HAP-1 (cell line): ENCODE measurements at places on chromosomes 12 and 14.

GRCh38 chr14:104844306-104845032, 20.6 kb upstream of the CEP170B start:
- DNase-seq = no peak

- no peak for DNase-seq
These were observed at the start of gene ACRBP for GRCh38 chr12:6647083-6647604. TSS of gene ACRBP (minus strand) at chr12:6647432. CDS start at chr12:6647366, 66 bp downstream.

DNA sequence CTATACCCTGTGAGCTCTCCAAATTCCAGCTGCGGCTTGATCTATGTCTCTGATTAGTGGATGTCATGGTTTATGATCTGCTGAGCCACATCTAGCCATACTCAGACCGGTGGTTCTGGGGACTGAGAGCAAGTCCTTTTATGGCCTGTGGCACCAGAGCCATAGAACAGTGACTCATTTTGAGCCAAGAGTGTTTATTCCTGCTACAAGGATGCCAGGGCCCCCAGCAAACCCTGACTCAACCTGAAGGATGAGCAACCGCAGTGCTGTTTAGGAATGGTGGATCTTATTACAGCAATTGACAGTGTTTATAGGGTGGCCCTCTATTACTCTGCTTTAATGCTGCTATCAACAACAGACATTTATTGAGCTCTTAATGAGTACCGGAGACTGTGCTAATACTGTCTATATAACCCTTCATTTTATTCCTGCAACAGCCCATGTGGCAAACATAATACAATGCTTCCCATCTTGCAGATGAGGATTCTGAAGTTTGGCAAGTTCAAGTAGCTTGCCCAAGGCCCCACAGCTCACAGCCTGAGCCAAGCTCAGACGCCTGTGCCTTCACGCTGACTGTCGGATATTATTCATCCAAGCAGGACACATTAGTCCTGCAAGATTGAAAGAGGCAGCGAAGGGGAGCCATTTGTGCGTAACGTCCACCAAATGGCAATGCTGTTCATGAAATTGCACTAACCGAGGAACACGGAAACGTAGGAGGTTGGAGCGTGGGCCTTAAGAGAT, 273.6 kb upstream of the PWP1 start:
- no peak for DNase-seq

DNA sequence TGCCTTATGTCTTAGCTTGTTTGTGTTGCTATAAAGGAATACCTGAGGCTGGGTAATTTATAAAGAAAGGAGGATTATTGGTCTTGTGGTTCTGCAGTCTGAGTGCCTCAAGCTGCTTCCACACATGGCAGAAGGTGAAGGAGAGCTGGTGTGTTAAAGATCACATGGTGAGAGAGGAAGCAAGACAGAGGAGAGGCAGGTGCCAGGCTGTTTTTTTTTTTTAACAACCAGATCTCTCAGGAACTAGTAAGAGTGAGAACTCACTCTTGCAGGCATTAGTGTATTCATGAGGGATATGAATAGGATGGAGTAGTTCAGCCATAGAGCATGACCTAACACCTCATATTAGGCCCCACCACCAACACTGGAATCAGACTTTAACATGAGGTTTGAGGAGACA, 123.4 kb downstream of the CMAS start:
- DNase-seq = no peak

GRCh38 chr12:128387811-128388422, 120.9 kb downstream of the TMEM132C start:
- no peak for DNase-seq

DNA sequence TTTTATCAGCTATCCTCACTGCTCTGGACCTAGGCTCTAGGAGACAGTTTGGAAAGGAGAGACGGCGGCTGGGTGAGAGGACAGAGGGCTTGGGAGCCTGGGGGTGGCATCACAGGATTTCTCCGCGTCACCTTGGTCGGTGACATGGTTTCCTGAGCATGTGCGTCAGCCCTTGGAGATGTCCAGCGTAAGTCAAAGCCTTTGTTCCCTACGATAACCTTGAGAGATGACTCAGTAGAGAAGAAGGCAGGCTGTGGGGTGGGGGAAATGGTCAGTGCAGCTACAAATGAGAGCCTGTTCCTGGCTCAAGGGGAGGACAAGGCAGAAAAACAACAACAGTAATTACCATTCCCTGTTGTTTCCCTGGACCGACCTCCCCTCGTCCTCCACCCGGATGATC, 90.2 kb upstream of the TBX3 start:
- no peak for DNase-seq

- no peak for DNase-seq
These were observed 22.2 kb downstream of the CCDC63 start for GRCh38 chr12:110869026-110869425.

GRCh38 chr12:3216097-3216496, 138.9 kb downstream of the TSPAN9 start:
- no peak for DNase-seq

- DNase-seq = no peak
These were observed 228.5 kb upstream of the KRR1 start for GRCh38 chr12:75739912-75740311.

GRCh38 chr12:86662464-86662863, 406.3 kb upstream of the MGAT4C start:
- DNase-seq = no peak

DNA sequence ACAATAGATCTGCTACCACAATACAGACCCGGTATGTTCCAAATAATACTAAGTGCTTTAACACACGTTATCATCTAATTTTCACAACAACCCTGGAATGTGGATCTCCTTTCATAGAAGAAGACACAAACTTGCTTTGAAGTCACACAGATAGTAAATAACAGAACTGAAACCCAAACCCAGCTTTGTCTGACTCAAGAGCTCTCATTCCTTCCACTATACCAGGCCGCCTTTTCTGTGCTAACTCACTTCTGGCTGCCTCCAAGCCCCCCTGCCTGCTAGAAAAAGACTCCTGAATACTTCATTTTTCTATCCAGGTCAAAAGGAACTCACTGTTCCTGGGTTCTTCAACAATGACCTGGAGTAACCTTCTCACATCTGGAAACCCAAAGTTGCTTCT, 37.8 kb downstream of the PRPF40B start:
- no peak for DNase-seq

- DNase-seq = peak; percentile 89
These were observed at the start of gene CRACR2A for GRCh38 chr12:3752741-3753486. TSS of gene CRACR2A (minus strand) at chr12:3753109. CDS start at chr12:3696999, 56,110 bp downstream.

DNA sequence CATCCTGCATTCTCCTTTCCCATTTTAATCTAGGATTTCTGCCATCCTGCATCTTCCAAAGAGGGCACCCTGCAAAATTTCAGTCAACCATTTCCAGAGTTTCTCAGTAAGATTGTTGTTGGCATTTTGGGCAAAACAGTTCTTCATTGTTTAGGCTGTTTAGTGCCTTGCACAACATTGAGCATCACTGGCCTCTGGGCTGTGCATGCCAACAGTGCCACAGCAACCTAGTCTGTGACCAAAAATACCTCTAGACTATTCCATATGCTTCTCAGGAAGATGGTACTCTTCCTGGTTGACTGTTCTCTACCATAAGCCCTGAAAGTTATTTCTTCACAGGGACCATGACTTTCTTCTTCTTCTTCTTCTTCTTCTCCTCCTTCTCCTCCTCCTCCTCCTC, 32.5 kb upstream of the ISM2 start:
- no peak for DNase-seq

- DNase-seq = no peak
These were observed 421 bp downstream of the GLT1D1 start for GRCh38 chr12:128853600-128854197.

- DNase-seq = peak; percentile 14
These were observed 918.0 kb downstream of the AACS start for GRCh38 chr12:125983094-125983783.

DNA sequence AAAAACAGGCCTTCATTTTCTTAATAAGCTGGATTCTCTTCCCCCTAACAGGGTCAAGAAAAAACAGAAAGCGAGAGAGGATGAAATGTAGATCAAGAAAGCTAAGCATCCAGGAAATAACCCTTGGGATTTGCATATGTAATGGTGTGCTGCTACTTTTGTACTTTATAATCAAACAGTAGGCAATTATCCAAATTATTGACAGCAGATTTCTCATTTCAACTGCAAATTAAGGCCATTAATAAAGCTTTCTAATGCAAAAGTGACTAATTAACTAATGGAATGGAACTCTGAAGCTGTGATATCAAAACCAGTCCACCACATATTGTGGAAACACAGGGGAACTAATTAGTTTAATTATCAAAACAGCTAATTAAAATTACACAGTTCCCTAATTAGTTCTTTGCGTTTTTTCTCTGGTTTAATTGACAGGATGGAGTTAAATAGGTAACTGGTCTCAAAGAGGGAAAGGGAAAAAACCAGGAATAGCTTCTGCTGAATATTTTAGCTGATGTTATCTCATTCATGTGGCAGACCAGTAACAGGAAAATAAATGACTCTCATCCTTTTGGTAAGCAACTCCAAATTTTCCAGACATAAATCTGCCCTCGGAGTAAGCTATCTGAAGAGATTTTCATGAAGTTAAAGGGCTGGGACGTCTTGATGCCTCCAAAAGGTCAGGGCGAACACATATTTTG, 182.7 kb upstream of the LMO3 start:
- no peak for DNase-seq

GRCh38 chr14:58439476-58439875, 12.0 kb downstream of the KIAA0586 start:
- DNase-seq = no peak

GRCh38 chr12:108519558-108519957, 4.5 kb downstream of the FICD start:
- DNase-seq = peak; percentile 19

DNA sequence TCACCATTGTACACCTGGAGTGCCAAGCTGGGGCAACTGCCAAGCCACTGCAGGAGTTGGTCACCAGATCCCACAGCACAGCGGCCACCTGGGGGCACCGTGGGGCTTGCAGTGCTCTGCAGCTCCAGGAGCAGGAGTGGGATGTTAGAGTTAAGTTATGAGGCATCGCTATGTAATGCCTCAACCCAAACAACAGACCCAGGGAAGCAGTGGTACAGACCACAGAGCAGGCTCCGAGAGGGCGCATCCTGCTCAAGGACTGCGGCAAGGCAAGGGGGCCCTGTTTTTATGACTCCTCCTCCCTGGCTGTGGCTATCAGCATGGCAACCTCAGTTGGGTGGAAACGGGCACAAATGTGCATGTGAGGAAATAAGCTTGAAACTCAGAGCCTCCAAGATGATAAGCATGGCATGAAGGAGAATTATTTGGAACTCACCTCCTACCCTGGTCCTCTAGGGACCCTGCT, 63.1 kb downstream of the ARL6IP4 start:
- peak; percentile 66 for DNase-seq

DNA sequence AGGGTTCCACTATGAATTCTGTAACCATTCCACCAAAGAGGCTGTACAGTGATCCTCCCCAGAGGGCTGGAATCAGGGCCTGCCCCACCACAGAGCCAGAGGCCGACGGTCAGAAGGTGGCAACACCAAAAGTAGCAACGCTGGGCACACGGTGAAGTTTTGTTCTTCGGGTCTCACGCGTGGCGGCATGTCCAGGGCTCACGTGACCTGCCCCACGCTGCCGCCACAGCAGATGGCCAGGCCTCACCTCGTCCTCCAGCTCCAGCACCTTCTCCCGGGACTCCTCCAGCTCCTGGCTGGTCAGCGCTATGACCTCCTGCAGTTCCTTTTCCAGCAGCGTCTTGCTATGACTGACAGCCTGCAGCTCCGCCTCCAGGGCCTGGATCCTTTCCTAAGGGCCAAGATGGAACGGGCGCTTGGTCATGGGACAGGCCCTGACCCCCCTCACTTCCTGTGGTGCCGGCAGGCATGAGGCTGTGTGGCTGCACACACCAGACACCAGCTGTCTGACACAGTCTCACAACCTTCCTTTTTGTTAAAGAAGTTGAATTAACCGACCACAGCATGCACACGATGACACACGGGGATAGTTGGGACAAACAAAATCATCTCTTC, 22.4 kb upstream of the ANKLE2 start:
- DNase-seq = no peak

DNA sequence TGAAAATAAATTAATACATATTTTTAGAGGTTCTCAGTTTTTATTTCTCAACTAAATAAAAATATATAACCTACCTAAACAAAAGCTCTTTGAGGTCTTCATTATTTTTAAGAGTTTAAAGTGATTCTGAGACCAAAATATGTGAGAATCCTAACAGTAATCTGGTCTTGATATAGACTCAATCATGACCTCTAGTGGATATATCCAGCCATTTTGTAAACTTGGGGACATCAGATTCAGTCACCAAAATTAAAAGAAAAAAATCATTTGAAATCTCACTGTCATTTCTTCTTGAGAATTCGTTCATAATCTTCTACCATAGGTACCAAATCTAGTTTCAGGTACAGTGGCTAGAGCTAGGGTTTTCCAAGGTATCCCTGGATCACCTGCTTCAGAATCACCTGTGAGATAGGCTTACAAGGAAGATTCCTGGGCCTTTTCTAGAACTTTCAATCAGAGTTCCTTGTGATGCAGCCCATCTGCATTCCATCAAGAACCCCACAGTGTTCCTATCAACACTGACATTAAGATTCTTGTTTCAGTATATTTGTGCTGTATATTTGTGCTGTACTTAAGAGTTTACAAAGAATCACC, 214.9 kb downstream of the ADAMTS20 start:
- DNase-seq = no peak

- DNase-seq = no peak
These were observed 306.2 kb downstream of the GALC start for GRCh38 chr14:87686746-87687145.

DNA sequence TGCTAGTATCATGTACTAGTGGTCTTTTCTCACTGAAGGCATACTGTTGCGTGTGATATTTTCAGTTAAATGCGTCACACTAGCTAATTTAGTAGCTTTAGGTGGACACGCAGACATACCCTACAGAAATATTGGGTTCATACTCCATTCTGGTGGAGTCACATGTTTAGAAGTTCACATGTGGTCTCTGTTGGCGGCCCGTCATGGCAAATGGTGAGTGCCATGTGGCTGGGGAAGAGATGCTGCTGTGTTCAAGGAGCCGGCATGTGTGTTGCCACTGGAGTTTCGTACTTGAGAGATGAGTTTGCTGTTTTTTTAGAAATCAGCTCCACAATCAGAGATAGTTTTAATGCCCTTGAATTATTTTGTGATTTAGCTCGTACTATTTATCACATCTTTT, 454.6 kb downstream of the PCNX1 start:
- no peak for DNase-seq

- DNase-seq = no peak
These were observed 63.4 kb downstream of the BEGAIN start for GRCh38 chr14:100523843-100524169.

DNA sequence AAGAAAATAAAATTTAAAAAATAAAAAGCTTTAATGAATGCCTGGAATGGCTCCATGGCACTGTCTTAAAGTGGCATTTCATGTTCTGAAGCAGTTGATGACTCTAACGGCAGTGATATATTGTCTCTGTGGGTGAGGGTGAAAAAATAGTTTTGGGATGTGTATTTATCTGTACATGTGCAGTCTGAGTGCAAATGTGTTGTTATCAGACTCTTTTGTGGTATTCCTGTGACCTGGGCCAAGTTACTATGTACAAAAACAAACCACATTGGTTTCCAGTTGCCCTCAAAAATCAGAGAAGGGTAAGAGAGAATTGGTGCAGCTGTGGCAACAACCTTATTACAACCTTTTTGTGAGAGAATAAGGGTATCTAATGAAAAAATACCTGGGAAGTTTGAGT, 81.7 kb upstream of the CCDC91 start:
- DNase-seq = no peak

GRCh38 chr12:48040354-48040753, 36.1 kb upstream of the COL2A1 start:
- no peak for DNase-seq

- no peak for DNase-seq
These were observed 258.5 kb upstream of the E2F7 start for GRCh38 chr12:77323788-77324415.

GRCh38 chr14:44317441-44317746, 189.7 kb downstream of the FSCB start:
- no peak for DNase-seq
